Ascending aorta (tissue), 2 donors: ENCODE measurements at places on chromosomes 6 and 20. TPM values are rescaled to one million over a fixed set of nuclear protein-coding genes. Genes with fewer than 3 reads are reported as not detected.

The HLA-B gene
- 1,833 TPM for total RNA-seq

The POM121L2 gene
- total RNA-seq: not detected

The CAGE1 gene
- total RNA-seq: not detected

GRCh38 chr20:35305682-35306556 lies 13.7 kb upstream of the FAM83C start:
- DNase-seq: peak; percentile 32

- no peak for DNase-seq
These were observed 142.4 kb downstream of the ZFP64 start for GRCh38 chr20:52049001-52049731.
